ENCODE measurements at places on chromosomes 2 and 18.

DNA sequence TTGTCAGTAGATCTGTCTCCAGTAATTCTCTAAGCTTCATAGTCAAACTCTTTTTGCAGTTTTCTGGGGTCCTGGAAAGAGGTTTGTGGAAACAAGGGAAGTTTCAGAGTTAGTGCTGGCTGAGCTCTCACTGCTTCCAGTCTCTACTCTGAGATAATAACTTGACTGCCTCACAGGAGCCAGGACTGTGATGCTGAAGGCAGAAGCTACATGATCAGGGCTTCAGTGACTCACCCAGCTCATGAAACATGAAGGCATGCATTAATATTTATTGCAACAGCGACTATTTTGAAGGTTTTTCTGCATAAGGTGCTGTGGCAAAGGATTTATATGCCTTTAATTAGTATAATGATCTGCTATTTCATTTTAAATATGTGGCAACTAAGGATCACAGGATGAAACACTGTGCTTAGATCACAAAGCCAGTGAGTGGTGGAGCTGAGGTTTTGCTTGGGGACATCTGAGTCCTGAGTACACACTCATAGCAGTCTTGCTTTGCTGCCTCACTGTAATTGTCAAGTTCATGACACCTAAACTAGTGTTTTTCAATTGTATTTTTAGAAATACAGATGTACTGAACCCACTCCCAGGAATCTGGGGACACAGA is 448.4 kb upstream of the GCFC2 start:
- no peak for DNase-seq

DNA sequence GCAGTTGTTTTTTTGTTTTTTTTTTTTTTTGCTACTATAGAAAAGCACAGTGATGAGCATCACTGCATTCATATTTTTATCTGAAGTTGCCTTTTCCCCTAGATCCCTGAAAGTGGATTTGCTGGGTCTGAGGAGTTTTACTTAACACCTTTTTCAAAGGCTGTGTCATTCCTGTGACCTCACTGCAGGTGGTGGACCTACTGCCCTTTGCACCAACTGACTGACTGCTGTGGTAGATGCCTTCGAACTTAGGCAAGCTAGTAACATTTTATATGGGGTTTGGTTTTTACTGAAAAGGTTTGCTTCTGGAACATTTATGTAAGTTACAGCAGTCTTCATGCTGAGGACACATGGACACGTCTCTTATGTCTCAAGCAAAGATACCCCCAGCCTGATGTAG is 36.2 kb downstream of the SPTBN1 start:
- no peak for DNase-seq

DNA sequence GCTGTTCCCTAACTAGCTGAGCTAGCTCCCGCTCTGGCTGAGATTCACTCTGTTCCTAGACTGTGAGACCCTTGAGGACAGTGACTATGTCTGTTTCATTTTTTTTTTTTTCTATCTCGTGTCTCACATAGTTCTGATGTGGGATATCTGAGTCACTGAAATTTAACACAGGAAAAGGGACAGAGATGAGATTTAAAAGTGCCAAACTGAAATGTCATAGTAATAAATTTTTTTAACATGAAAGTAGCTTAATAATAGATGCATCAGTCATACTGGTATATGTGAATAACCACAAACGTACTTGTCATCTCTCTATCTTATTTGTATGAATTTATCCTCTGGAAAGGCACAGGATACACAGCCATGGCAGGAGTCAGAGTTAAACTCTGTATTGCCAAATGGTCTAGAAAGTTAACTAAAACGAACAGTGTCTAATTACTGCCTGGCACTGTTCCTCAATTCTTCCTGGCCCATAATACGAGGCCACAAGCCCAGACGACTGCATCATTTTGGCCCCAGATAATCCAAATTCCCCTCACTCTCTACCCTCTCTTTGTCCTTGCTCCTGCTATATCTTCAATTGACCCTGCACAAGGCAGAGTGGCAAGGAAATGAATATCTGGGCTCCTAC is 87.5 kb downstream of the SATB2 start:
- no peak for DNase-seq

- no peak for DNase-seq
These were observed 12.8 kb upstream of the DNPEP start for GRCh38 chr2:219400562-219400961.

DNA sequence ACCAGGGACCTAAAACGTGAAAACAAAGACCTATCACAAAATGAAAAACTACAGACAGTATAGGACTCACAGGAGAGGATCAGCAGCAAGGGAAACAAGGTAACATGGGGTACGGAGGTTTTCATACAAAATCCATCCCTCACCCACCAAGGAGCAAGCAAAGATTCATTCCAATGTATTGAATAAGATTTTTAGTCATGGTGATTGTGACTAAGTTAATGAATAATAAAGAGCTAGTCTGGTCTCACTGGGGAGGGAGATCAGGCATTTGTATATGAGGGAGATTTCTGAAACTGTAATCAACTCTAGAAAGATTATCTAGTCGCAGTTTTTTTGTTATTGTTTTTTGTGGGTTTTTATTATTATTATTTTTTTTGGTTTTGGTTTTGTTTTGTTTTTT is 336.5 kb upstream of the MMADHC start:
- no peak for DNase-seq

- DNase-seq = peak; percentile 62
These were observed 1.0 kb downstream of the ZDBF2 start for GRCh38 chr2:206275312-206276055.

DNA sequence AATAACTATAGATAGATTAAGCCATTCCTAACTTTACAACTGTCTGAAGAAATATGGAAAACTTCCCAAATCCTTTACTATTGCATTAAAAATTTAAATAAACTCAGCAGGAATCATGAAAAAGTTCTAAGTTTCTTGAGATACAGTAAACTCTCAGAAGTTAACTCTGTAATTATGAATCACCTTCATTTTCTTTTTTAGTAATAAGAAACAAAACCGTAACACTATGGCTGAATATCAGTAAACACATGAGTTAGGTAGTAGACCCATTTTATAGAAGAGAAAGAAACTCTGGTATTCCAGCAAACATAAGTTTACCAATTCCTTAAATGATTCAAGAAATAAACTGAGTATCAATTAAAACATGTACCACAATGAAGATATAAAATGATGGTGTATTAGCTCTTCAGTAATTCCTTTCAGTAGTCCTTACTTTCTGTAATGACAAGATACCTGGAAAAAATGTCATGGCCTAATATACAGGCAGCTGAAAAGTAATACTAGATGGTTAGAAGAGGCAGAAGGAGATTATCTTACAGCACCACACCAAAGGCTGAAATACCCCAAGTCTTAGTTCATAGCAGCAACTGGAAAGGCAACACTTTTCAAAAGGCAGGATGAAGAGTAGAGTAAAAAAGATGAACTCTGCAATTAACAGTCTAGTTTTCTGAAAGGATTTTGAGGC is 11.5 kb downstream of the TRIP12 start:
- no peak for DNase-seq

DNA sequence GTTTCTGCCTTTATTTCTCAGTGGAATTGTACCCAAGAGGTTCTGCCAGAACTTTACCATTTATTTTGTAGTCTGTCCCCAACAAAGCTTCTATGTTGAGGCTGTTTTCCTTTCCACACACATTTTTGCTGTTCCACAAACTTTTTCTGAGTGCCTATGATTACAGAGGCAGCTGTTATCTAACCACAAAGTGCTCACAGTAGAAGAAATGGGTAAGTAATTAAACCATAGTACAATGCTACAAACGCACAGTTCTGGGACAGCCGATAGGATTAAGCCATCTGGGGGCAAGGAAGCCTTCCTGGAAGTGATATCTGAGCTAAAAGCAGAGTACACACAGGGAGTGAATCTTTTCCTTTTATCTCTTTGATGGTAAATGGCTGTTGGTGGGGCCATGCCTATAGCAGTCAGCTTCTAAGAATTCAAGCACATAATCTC is 3.9 kb upstream of the MGAT4A start:
- no peak for DNase-seq

GRCh38 chr2:181697126-181697525 is 16.8 kb upstream of the NEUROD1 start:
- no peak for DNase-seq

- no peak for DNase-seq
These were observed 44.2 kb downstream of the MRPS9 start for GRCh38 chr2:105082107-105082506.

DNA sequence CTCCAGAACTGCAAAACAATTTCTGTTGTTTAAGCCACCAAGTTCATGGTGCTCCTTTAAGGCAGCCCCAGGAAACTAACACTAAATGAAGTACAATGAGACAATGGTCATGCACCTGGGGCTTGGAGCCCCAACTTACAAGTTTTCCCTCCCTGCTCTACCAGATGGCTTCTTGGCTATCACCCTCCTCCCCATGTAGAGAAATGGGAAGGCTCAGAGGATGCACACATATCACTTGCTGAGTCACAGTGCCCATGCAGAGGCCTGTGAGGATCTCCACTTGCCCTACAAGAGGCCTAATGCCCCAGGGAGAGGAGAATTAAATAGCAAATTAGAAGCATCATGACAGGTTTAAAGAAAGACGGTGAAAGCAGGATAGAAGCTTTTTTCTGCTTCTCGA is 270.9 kb downstream of the TTC32 start:
- DNase-seq = no peak

All from kidney (tissue), 22 donors.